Suprapubic skin (tissue), 4 donors: ENCODE measurements at places on chromosomes 1 and 21.
A peak's percentile ranks its signal among the peaks of the same experiment; 100 is the strongest.

DNA sequence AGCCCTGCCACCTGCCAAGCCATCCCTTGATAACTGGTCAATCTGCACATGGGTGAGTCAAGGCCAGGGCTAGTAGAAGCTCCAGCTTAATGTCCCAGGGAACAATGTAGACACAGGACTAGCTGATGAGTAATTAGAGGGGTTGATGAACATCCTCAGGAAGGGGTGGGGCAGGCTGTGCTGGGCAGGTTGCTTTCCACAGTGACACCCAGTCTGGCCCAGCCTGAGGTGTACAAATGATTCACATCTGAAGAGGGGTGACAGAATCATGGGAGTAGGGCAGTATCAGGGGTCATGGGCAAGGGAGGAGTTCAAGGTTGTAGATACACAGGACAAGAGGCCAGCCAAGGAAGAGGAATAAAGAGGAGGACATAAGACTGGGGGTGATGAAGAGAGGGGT is 4.3 kb downstream of the LPAR3 start:
- DNase-seq: no peak

GRCh38 chr1:93304716-93305138 is 41.0 kb upstream of the DR1 start:
- no peak for DNase-seq

- DNase-seq: peak; percentile 80
Observed at GRCh38 chr1:66752000-66752592, at the start of gene DYNLT5. Gene DYNLT5, plus strand, starts transcription at chr1:66752459. Its CDS starts 2,200 bp downstream, at chr1:66754659.

GRCh38 chr1:170840371-170840770 is 95.0 kb upstream of the MROH9 start:
- DNase-seq: no peak

DNA sequence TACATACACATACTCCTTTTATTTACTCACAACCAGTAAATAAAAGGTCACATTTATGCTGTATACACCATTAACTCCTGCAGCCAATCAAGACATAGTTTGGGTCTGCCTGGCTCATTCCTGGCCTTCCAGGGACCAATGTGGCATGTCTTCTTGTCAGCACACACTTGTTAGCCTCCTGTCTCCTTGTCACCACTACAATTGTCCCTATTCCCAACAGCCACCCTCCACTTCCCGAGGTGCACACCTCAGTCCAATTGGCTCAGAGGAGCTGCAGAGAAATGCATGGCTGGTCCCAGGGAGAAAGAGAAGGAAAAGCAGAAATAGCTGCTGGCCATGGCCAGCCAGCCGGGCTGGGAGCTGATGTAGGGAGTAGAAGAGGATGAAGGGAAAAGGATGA is 116.9 kb downstream of the PLXNA2 start:
- DNase-seq: no peak

DNA sequence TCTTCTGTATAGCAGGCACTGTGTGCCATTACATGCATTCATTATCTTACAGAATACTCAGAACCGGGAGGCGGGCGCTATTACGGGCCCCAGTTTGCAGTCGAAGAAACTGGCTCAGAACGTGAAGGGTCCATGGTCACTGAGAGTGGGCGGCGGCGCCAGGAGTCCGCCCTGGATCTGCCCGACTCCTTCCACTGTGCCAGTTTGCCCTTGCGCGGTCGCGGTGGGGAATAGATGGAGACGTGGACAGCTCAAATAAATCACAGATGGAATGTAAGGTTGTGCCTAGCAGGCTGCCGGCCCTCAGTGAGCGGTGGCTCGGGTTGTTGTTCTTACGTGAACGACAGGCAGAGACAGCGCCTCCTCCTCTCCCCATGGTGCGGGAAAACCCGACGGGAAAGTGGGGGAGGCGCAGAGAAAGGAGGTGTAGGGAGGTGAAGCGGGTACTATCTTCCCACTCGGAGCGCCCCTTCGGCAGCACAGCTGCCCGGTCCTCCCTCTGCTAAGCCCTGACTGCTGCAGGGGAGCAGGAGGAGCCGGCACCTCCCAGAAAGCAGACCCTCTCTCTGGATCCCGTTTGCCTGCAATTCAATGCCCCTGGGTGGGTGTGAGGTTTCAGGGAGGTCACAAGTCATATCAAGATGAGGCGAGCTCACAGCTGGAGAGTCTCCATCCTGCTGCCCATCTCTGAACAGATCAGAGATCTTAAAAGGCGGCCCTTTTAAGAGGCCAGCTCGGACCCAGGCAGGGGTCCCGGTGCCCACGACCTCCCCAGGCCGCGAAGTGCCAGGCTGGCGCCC is 1.1 kb downstream of the COL9A2 start:
- peak; percentile 72 for DNase-seq

DNA sequence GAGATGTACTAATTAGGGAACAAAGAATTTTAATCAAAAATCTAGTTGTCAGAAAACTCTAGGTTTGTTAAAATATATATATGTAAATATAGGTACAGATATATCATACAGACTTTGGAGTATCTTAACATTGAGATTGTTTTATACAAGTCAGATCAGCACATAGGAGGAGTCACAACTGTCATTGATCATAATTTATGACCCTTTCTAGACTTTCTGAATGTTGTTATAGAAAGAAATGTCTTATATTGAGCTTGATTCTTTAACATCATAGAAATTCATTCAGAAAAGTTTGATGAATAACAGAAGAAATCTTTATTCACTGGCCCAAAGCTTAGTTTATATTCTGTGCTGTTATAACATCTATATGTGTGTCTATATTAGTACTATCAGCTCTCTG is 185.8 kb downstream of the SDCCAG8 start:
- no peak for DNase-seq

DNA sequence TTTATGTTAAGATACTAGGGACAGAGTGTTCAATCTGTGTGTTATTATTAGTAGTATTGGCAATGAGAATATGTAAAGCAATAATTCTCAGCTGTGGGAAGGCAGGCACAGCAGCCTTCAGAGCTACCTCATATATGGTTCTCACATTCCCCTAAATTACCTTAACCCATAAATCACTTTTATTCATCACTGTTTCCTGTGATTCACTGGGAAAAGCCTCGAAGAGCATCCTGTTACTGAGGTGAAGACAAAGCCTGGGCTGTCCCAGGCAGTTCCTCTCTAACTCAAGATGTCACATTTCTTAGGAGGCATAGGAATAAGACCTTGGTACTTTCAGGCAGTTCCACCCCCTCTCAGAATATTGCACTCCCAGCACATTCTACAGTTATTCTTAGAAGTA is 965.7 kb downstream of the NCAM2 start:
- DNase-seq: no peak

DNA sequence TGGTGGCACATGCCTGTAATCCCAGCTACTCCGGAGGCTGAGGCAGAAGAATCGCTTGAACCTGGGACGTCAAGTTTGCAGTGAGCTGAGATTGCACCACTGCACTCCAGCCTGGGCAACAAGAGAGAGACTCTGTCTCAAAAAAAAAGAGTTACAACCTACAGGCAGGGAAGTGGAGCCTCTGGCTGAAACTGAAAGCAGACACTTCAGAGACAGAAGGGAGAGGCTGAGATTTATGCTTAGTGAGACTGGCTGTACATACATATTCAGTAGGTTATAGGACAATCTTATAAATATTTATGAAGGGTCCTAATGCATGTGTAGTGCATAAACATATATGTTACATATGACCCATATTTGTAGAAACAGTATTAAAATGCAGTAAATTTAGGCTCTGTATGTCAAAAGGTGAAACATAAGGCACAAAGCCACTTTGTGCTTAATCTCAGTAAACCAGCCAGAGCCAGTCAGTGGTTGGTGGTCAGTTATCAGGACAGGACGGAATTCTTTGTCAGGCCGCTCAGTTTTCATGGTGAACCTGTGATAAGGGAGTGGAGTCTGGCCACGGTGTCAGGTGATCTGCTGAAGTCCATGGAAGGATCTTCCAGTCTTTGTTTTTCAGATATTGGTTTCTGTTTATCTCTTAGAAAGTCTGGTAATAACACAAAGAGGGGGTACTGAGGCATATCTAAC is 13.7 kb downstream of the RHEX start:
- no peak for DNase-seq

DNA sequence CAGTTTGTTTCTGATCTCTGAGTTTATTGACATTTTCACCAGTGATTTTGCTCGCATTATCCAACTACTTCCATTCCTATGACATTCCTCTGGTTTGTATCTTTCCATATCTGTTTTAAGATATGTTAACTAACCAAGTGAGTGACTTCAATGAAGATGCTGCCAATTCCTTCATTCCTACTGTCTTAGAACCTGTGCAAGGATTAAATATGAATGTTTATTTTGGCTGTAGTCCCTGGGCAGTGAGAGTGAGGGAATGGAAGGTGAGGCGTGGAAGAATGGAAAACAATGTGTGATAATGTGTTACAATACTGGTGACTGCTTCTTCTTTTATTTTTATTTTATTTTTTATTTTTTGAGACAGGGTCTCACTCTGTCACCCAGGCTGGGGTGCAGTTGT is 183.0 kb downstream of the SDCCAG8 start:
- no peak for DNase-seq

DNA sequence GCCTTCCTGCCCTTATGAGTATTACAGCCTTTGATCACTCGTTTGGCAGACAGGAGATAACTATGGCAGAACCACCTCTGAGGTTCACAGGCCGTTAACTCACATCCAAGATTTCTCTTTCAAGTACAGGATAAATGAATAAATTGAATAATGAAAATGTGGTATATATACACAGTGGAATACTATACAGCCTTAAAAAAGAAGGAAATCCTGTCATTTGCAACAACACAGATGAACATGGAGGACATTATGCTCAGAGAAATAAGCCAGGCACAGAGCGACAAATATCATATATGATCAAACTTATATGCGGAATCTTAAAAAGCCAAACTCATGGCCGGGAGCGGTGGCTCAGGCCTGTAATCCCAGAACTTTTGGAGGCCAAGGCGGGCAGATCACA is 32.6 kb downstream of the TGFBR3 start:
- DNase-seq: no peak

DNA sequence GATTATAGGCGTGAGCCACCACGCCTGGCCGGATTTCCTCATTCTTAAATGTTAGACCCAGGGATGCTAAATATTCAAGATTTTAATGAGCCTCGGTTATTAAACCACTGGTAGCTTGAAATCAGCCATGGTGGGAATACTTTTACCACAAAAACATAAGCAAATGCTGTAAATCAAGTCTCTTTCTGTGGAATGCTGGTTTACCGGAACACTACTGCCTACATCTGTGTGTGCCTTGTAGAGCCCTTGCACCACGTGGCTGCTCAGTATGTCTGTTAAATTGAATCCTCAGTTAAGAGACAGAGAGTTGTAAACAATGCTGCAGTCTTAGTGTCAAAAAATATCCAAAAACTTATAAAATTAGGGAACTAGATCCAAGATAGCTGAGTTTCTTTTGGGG is 26.8 kb upstream of the CNN3 start:
- DNase-seq: no peak

DNA sequence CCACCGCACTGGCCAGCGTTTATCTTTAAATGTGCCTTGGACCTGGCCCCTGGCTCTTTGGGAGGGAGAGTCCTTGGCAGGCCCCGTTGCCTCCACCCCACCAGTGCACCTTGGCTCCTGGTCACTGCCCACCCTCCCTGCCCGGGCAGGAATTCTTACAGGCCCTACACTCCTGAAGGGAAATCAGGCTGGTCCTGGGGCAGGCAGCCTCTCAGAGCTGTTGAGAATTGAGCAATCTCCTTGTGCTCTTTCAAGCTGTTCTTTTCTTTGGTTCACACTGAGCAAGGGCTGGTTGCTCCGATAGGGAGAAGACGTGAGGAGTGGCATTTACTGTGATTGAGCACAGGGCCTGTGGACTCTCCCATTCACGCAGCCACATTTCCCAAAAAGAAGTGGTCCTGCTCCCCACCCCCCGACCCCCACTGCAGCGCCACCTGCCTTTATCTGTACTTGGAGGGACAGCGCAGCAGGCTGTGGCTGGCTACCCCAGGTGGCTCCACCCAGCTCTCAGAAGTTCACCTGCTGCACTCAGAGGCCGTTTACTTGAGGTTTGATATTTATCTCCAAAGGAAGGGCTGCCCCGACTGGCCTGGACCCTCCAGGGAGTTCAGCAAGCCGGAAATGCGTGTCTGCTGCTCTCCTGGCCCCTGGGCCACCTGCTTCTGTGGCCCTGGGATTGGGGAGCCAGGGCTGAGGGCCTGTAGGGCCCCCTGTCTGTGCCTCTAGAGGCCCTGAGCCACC is 47.8 kb downstream of the SKI start:
- no peak for DNase-seq

GRCh38 chr1:51955797-51956527 is 34.5 kb downstream of the RAB3B start:
- DNase-seq: no peak

GRCh38 chr1:72051538-72051937 is 230.8 kb downstream of the NEGR1 start:
- no peak for DNase-seq

GRCh38 chr1:238399558-238399957 is 508.8 kb upstream of the ZP4 start:
- no peak for DNase-seq

- DNase-seq: no peak
Observed at GRCh38 chr21:36773995-36774394, 75.1 kb downstream of the SIM2 start.

DNA sequence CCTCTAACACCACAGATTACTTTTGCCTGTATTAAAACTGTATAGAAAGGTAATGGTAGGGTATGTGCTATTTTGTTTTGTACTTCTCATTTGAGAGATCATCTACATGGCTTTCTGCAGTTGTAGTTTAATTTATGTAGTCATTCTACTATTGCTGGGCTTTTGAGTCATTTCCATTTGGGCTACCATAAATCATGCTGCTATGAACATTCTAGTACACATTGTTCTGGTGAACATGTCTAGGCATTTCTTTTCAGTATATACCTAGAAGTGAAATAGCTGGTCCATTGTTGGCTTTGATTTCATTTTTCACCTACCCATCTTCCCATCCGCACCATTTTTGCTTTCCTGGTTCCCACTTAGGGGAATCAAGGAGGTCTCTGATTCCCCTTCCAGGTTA is 18.7 kb downstream of the EDN2 start:
- DNase-seq: no peak

DNA sequence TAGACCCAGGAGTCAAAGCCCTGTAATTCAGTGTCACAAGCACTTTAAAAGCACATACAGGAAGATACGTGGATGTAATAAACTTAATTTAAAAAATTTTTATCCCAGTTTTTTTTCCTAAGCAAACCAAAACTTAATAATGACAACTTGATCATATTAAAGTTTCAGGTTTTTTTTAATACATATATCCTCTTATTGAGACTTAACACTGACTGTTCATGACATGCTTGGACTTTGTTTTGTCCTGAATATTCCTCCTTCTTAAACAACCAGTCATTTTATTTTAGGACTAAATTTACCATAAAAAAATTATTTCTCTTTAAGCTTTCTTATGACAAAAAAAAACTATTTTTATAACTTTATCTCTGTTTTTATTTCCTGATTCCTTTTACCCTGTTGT is 64.1 kb downstream of the WDR4 start:
- DNase-seq: no peak
